Stimulated activated CD4-positive, alpha-beta T cell treated with anti-CD3 and anti-CD28 coated beads, TNF-alpha, amount 100 ng/mL, for 4 hours (primary cell): ENCODE measurements at places on chromosomes 11 and 22.

DNA sequence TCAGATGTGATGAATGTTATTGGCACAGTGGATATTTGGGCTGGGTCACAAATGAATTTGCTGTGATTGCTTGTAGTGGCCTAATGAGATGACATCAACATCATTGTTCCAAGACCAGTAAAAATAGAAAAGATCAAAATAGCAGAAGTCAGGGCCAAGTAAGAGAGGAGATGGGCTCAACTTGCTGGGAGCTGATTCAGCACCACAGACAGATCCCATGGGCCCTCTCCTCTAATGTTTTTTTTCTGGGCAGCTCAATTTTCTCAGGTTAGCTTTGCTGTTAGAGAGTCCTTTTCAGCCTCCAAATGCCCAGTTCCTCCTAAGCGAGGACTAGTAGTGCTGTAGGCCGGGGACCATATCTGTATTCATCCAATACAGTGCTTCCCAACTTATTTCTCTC, 86.0 kb upstream of the IZUMO1R start:
- DNase-seq: no peak

DNA sequence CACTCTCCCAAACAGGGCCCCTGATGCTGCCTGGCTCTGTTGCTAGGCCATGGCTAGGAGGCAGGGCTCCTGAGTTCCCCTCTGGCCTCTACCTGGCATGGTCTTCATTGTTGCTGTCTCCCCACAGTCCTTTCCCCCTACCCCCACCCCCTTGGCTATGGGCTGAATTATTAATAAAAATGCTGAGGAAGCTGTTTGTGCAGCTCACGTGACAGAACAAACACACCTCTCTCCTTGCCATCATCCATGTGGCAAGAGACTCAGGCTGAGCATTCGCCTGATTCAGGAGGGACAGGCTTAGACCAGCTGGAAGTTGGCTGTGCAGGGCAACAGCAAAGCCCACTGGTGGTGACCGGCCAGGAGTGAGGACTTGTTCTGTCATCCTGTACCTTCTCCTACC, 4.2 kb upstream of the SYT7 start:
- DNase-seq: no peak

GRCh38 chr11:28606930-28607329, 498.7 kb downstream of the METTL15 start:
- DNase-seq: no peak

DNA sequence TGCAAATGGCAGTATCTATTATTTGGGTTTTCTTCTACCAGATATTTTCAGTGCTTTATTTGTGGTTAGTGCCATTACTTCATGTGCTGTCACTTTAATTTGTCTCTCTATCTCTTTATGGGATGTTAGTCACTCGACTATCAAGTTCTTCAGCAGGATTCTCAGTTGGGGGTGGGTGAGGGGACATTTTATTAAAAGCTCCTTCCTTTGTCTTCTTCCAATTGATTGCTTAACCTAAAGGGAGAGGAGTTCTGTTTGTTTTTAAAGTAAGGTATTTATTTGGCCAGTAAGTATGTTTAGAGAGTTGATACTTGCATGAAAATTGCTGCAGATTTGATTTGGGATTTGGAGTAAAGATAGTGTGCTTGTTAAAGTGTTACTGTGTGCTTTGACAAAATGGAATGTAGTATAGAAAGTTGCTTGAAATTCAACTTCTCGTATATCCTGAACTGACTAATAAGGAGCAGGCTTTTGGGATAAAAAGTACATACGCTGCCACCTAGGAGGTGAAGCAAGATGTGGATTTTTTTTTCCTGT, 10.3 kb downstream of the YAP1 start:
- no peak for DNase-seq

GRCh38 chr22:24066260-24066659, 55.2 kb downstream of the CABIN1 start:
- no peak for DNase-seq

DNA sequence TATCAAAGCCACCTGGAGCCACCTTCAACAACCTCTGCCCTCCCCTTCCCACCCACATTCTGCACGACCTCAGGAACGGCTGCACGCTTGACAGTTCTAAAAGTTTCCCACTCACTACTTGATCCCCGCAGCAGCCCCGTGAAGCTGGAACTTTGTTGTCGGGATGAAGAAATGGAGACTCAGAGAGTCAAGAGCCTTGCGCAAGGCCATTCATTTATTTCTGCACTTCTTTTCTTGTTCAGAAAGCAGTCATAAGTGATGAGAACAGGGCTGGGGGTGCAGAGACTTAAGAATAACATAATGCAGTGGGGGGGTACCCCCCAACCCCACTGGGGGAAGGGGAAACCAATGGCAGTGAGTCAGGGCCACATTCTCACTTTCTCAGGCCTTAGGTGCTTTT, 2.2 kb upstream of the ZFTA start:
- no peak for DNase-seq

DNA sequence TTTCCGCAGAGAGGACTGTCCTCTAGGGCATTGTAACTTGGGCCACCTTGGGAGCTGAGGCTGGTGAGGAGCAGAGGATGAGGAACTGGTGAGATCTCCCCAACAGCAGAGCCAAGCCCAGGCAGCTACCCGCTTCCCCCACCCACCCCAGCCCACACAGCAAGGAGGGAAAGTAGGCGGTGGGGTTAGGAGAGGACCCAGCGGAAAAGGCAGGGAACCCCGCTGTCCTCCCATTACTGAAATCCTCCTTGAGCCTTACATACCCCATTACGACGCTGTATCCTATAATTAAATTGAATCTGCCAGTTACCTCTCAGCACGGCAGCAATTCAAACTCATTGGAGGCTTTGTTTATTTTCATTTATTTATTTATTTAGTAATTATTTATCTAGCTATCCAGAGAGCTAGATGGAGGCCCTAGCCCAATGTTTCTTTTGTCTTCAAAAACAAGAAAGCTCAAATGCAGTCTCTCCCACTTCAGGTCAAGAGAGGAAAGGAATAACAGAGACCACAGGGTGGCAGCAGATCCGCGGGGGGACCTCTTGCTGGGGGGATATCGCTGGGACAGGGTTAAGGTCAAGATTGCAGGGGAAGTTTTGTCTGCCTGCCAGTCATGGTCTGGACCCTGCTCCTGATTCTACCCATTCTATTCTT, 218.0 kb downstream of the ST3GAL4 start:
- no peak for DNase-seq

- DNase-seq: no peak
These were observed 12.0 kb upstream of the ZDHHC13 start for GRCh38 chr11:19105011-19105410.

DNA sequence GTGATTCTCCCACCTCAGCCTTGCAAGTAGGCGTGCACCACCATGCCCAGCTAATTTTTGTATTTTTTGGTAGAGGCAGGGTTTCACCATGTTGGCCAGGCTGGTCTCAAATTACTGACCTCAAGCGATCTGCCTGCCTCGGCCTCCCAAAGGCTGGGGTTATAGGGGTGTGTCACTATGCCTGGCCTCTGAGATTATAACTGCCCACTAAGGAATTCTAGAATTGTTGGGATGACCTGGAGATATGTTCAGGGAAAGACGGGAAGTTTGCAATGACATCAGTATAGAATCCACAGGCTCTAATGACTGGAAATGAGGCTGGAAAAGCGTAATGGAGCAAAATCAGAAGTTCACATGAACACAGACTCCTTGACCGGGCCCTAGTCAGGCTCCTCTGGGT, 62.2 kb downstream of the CLMP start:
- no peak for DNase-seq

- no peak for DNase-seq
These were observed 11.4 kb downstream of the MRGPRD start for GRCh38 chr11:68969386-68969785.
